Right renal cortex interstitium (tissue), 3 donors: ENCODE measurements at places on chromosomes 12 and 14.

DNA sequence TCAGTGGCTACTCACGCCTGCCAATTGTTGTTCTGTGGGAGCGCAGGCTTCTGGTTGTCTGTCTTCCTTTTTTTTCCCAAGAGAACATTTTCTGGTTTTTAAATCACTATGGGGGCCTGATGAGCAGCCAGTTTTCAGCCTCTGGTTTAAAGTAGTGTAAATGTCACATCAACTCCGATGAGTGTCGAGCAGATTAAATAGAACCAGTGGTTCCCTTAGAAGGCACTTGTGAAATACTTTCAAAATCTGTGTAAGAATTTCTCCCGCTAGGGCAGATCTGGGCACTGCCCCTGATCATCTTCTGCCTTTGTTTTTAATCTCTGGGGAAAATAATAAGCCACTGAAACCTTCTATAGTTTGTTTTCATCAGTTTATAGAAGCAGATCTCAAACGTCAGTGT is 130.4 kb downstream of the PRIMA1 start:
- DNase-seq = no peak

DNA sequence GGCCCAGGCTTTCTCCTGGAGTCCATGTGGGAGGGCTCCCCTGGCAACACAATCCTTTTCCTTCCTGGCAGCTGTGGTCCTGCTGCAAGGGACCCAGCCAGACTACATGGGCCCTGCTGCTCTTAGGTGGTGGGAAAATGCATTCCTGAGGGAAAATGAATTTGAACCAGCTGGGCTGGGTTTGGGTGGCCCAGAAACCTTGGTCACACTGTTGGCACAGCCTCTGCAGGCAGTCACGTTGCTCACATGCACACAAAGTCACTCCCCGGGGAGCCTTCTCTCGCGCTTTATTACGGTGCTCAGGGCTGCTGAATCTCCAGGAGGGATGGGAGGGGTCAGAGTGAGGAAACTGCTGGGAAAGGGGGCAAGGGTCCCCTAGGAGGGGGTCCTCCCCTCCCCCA is 17.2 kb downstream of the PLEKHG3 start:
- no peak for DNase-seq

- no peak for DNase-seq
These were observed 40.1 kb downstream of the SMIM41 start for GRCh38 chr12:52119398-52120254.

DNA sequence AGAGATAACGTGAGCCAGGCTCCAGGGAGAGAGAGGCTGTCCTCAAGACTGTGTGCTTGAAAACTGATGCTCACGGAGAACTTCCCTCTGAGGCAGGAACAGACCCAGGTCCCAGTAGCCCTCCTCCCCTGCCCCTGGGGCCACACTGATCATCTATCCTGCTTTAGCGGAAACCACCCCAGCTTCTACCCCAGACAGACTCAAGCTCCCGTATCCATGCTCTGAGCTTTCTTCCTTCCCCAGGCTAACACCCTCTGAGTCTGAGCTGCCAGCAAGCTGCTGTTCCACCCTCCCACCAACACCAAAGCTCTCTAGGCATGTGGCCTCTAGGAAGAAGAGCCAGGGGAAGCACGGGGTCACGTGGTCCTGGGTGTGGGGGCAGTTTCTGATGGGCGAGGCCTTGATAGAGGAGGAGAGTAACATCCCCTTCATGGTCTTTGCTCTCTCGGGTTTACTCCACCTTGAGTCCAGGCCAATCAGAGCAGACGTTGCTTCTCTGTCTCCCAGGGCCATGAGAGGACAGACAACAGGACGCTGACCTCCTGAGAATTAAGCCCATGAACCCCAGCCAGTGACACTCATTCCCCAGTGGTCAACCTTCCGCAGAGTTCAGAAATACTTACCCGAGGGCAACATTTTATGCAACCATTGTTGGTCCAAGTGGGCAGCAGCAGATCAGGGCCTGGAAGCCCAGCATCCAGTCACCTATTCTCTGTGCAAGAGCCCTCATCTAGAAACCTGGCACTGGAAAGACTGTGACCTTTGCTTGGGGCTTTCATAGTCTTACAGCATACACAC is 1.4 kb downstream of the PCK2 start:
- DNase-seq = no peak

GRCh38 chr14:98227000-98227726 is 1044.8 kb downstream of the BCL11B start:
- no peak for DNase-seq

GRCh38 chr12:7128681-7129286 is at the start of gene RBP5:
RBP5 (minus strand) TSS chr12:7128889; CDS start chr12:7128775, 114 bp downstream.
- DNase-seq = no peak

- DNase-seq = no peak
These were observed 51.2 kb downstream of the ATF7IP start for GRCh38 chr12:14416658-14417057.

DNA sequence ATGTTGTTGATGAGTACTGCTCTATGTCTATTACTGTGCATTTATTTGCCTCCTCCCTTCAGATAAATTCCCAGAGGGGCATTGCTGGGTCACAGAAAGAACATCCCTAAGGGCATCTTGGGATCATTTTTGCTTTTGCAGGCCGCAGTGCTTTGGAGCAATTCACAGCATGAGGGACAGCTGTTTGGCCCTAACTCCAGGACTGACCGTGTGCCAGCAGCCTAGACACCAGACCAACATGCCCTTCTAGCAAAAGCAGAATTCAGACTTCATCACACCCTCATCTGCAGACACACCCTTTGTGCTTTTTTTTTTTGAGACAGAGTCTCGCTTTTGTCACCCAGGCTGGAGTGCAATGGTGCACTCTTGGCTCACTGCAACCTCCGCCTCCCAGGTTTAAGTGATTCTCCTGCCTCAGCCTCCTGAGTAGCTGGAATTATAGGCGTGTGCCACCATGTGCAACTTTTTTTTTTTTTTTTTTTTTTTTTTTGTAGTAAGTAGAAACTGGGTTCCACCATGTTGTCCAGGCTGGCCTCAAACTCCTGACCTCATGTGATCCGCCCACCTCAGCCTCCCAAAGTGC is 31.0 kb downstream of the RNF34 start:
- no peak for DNase-seq

- no peak for DNase-seq
These were observed 4.3 kb downstream of the RIMBP2 start for GRCh38 chr12:130711756-130712155.

- DNase-seq = no peak
These were observed 13.0 kb upstream of the RACGAP1 start for GRCh38 chr12:50038336-50038735.
